NCI-H526 (cell line): ENCODE measurements at places on chromosomes 11 and 22.
A peak's percentile ranks its signal among the peaks of the same experiment; 100 is the strongest.

DNA sequence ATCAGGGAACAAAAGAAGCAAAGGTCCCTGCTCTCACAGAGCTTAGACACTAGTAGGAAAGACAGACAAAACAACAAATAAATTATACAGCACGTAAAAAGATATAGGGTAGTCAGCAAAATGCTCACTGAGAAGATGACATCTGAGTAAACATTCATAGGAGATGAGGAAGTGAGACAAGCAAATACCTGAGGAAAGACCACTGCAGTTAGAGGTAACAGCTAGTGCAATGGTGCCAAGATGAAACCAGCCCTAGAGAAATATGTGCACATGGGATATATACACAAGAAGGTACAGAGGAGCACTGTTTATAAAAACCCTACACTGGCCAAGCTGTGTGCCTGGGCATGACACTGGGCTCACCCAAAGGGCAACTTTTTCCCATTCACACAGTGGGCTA lies 9.8 kb downstream of the CYP2R1 start:
- DNase-seq = no peak

- DNase-seq = no peak
Observed at GRCh38 chr11:70538641-70539359, 140.5 kb downstream of the CTTN start.

DNA sequence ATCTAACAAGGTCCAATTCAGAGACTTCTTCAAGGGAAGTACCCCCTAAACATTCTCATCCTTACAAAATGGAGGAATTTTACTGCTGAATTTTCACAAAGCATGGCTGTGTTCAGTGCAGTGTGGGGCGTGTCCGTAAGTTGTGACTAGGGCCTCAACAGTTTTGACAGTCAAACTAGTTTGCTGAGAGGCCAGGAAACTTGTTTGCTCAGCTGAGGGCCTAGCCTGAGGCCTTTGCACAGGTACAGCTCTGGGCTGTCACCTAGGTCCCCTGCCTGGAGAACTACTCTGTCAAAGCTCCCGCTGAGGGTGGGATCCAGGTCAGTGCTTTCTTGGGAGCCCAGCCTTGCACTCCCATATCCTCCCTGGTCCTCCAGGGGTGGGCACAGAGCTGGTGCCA lies 27.9 kb downstream of the TCP11L1 start:
- DNase-seq = peak; percentile 96

GRCh38 chr11:33734441-33735270 lies 1.6 kb downstream of the CD59 start:
- peak; percentile 66 for DNase-seq

GRCh38 chr11:75199412-75199955 lies 41.1 kb upstream of the TPBGL start:
- no peak for DNase-seq

DNA sequence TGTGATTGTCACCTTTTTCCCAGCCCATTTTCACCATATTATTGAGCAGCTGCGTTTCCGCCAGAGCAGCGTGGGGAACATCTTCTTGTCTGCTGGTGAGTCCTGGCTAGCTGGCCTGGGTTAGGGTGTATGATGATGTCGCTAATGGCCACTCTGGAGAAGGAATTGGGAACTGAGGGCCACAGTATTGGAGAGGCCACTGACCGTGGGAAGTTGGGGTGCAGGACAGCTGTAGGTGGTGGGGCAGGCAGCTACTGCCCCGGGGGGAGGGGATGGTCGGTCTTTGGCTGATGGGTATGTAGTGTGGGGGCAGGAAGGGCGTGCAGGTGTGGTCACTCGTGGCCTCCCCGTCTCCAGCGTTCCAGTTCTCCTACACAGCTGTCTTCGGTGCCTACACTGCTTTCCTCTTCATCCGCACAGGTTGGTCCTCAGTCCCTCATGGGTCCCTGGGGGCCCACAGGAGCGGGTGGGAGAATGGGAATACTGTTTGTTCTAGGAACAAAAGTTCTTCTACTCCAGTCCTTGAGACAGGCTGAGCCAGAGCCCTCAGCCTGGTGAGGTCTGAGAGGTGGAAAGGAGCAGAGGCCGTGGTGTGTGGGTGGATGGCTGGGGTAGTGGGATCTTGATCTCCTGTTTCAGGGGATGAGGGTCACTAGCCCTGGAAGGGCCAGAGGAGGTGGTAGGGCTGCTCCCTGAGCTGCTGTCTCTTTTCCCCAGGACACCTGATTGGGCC lies 2.1 kb downstream of the RCE1 start:
- no peak for DNase-seq

- no peak for DNase-seq
Observed at GRCh38 chr11:10139656-10140055, 154.4 kb downstream of the SBF2 start.

DNA sequence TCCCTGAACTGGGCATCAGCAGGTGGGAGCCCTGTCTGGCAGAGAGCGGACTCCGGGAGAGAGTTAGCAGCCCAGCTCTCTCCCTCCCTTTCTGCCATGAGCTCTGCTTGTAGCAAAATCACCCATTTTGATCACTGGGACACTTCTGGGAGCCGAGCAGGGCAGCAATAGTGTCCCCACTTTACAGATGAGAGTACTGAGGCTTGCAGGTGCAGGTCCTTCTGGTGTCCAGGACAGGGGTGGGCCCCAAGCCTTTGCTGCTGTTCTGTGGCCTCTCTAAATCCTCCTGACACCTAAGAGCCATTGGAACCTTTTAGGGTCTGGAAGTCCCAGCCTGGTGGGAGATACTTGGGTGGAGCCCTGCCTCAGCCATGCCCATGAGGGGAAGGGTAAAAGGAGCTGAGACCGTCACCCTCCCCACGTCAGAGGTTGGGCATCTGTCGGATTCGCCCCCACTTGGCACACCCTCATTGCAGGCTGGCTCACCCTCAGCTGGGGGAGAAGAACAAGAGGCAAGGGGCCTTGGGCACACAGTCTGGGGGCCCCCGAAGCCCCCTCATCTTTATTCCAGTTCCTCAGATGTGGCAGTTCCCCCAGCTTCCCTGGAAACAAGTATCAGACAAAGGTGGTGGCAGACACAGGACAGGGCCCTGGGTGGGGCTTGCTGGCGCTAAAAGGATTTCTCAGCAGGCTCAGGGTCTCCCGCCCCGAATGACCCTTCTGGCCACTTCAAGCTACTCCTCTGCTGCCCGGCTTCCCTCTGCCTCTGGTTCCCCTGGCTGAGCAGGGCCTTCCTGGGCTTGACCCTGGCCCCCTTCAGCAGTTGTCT lies 4.5 kb downstream of the RIN1 start:
- DNase-seq = no peak

GRCh38 chr22:36991206-36991605 lies 28.0 kb downstream of the TST start:
- DNase-seq = no peak

GRCh38 chr11:96147906-96148486 lies 195.0 kb downstream of the MAML2 start:
- DNase-seq = no peak

DNA sequence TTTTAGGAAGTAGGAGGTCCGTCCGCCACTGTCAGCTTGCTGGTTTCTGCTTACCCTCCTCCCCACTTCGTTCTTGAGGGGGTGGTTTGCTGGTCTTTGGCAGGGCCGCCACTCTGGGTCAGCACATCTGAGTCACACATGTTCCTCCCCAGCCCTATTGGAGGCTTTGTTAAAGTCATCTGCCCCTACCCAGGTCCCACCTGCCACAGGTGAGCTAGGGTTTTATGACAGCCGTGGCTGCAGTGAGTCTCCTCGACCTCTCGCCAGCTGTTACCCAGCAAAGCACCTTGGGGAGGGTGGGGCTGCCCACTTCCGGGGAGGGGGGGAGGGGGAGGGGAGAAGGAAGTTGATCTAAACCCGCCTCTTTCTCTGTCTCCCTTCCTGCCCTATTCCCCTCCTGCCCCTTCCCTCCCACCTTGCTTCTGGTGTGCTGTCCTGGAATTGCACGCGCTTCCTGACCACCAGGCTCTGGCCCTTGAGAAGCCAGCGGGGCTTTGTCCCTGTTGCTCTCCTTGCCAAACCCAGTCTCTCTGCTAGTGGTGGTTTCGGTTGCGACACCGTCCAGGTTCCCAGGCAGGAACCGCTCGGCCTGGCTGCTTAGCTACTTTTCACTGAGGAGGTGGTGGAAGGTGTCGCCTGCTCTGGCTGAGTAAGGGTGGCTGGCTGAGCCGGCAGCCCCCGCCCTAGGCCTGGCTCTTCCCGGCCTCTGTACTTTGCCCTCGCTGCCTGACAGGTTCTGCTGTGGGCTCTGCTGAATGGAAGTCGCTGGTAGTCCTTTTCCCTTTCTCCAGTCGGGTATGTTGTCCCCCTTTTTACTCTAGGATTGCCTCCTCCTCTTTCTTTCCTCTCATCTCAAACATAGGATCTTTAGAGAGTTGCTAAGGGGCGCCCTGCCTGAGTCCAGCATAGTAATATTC lies 28.5 kb downstream of the RCOR2 start:
- DNase-seq = peak; percentile 75

- DNase-seq = no peak
Observed at GRCh38 chr11:30818721-30819120, 232.6 kb upstream of the MPPED2 start.

- DNase-seq = peak; percentile 4
Observed at GRCh38 chr11:22371160-22371559, 33.0 kb downstream of the SLC17A6 start.
